ENCODE measurements at places on chromosomes 3 and 15.

GRCh38 chr3:132009241-132009640 is 25.6 kb downstream of the CPNE4 start:
- DNase-seq = no peak

DNA sequence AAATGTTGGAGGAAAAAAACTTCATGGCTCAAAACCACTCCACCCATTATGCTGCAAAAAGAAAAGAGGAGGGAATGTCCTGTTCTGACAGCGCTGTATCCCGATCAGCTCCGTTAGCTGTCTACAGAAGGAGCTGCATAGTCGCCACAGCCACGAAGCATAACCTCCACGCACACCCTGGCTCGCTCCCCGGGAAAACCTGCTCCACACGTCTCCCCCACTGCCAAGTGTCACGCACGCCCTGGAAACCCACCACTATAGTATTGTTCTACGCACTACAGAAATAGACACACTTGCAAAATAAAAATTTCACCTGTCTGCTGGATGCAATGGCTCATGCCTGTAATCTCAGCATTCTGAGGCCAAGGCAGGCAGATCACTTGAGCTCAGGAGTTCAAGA is 55.8 kb downstream of the TBC1D2B start:
- no peak for DNase-seq

DNA sequence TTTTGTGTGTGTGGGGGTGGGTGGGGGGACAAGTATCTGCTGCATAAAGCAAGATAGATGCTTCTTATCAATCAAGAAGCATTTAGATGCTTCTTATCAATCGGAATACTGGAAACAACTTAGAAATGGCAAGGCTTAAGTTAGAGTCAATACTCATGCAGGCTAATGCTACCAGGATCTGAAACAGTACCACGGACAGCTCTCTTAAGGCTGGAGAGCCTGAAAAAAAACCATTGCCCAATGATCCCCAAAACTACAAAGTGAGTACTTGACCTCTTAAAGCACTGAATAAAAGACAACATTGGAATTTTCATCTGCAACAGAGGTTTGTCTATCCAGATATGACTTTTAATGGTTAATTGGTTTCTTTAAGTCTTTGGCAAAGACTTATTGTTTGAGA is 262.3 kb downstream of the GAP43 start:
- DNase-seq = no peak

- DNase-seq = no peak
These were observed 35.0 kb downstream of the KBTBD8 start for GRCh38 chr3:67033079-67033478.

DNA sequence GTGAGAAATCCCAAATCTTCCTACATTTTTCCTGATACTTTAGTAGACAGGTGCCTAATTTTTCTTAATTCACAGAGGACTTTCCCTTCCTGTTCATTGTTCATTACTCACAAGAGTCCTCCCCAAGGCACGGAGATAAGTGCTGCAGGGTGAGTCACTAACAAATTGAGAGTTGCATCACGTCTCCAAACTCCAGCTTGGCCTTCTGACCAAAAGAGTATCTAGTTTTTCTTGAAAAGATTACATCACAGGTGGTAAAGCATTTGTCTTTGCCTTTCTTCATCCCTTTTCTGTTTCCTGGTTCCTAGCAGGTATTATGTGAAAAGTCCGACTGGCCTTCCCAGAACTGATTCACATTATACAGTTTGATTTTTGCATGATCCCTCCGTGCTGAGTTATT is 24.9 kb upstream of the RASGRP1 start:
- no peak for DNase-seq

DNA sequence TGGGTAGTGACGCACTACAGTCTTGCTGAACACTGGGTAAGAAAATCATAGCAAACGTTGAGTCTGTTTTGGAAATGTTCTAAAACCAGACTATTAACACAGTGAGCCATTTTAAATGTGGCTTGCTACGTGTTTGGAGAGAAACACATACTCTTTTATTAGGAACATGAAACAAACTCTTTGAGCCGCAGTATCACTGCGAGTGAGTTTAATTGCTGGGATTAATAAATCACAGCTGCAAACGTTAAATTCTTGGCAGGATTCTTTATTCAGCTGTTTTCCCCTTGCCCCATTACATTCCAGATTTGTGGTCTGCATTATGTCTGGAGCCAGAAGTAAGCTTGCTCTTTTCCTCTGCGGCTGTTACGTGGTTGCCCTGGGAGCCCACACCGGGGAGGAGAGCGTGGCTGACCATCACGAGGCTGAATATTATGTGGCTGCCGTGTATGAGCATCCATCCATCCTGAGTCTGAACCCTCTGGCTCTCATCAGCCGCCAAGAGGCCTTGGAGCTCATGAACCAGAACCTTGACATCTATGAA is 33.6 kb downstream of the BTD start:
- DNase-seq = peak; percentile 71

DNA sequence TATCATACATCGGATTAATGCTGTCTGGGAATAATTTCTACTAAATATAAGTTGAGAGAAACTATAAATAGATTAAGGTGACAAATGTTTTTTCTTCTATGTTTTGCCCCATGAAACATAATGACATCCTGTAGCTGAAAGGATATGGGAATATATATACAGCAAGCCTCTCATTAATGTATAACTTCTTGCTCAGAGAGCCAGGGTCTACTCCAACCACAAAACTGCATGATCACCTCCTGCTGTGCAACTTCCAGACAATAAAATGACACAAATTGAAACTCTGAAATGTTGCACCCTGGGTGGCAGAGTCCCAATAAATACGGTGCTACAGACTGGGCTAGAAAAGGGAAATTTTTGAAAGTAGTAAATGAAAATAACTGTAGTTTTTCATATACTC is 571.9 kb upstream of the CBLB start:
- no peak for DNase-seq

DNA sequence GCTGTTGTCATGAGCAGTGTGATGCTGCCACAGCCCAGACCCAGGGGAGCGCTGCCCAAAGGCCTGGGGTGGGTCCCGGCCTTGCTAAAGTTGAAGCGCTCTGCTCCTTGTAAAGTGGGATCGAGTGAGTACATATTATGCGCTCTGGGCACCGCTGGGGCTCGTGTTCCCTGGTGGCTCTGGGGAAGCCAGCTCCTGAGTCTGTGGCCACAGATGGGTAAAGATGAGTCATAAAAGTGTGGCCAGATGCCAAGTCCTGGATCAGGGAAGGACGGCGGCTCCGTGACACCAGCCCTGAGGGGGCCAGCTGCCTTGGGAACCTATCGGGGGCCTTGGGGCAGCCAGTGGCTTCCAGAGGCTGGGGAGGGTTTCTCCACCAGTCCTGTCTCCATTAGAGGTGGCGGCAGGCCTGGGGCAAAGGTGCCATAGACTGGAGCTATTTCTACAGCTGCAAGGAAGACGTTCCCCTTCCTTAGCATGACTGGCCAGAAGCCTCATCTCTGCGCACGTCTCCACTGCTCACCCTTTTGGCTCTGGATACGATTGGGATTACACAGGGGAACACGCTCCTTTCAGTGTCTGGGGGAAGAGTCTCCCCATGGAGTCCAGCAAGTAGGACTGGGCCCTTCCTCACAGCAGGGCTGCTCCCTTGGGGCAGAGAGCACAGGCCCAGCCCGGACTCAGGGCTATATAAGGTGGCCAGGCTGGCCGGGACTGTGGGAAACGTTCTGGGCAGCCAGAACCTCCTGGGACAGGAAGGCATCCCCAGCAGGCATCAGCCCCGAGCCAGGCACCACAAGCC is 1.2 kb upstream of the ITIH4 start:
- DNase-seq = no peak

DNA sequence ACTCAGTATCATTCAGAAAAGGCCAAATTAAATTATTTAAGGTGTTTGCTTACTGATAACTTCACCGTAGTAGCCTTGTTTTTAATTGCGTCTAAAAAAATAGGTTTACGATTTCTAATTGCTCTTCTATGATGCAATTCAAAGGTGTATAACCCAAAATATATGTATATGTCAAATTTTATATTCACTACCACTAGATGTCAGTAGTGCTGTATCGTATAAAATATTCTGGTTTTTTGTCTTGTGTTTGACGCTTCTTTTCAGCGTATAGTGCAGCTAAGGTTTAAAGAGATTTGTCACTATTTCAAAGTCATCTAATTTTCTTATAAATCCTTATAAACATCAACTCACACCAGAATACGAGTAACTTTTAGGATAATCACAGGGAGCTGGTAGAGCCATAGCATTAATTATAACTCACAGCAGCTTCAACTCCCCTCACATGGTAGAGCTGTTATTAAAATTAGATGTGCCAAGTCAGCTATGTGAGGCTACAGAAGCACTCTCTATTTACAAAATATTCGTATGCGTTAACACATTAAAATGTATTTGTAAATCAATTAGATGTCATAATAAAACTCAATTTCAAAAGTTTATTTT is 3.5 kb downstream of the PFN2 start:
- no peak for DNase-seq

DNA sequence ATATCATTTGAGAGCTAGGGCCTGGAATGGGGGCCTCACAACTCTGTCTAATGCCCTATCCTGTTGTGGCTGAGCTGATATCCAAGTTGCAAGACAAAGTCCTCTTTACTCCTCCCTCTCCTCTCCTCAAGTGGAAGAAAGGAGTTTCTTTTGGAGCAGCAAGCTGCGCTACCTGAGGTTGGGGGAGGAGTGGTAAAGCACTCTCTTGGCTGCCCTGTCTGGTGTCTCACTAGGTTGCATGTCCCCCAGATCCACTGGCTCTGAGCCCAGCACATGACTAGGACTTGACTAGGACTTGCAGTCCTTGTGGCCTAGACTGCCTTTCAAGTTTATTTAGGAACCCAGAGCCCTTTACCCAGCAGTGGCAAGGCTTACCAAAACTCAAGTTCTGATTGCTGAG is 141.1 kb upstream of the SETMAR start:
- DNase-seq = no peak
